H4 (cell line): ENCODE measurements at places on chromosomes 6 and 20.

- DNase-seq, result peak; percentile 7
Measured at GRCh38 chr6:105136431-105137350, 43.1 kb downstream of the POPDC3 start.

GRCh38 chr6:6788394-6789032 is 200.0 kb downstream of the LY86 start:
- no peak for DNase-seq

GRCh38 chr6:107800564-107801164 is 23.4 kb downstream of the SCML4 start:
- DNase-seq, result no peak

DNA sequence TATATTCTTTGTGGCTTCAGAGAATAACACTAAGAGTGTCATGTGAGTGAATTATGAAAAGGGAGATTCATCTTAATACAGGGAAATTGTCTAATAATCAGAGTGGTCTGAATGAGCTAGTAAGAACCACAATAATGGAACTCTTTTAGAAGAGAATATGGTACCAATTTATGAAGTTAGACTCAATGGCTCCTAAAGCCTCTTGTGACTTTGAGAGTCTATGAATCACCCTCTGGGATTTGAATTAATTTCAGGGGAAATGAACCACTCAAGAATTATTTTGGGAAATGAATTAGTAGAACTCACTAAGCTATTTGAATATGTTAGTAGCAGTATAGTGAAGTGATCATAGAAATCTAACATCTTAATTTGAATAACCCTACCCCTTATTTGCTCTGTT is 14.3 kb downstream of the PCMT1 start:
- no peak for DNase-seq

DNA sequence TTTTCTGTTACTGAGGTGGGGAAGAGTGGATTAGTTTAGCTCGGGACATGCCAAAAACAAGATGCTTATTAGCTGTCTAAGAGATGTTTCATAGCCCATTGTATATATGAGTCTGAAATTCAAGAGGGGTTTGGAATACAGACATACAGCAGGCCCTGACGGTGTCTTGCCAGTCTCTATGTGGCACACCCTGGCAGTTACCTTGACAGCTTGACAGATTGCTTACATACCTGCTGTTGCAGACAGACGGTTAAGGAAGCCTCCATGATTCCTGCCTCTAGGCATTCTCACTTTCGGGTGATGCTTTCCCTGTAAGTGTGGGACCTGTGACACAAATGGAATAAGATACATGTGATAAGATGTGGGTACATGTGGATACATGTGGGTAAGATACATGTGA is 95.0 kb downstream of the QRSL1 start:
- DNase-seq, result no peak

- peak; percentile 71 for DNase-seq
Measured at GRCh38 chr6:90938122-90938521, 351.2 kb upstream of the MAP3K7 start.

GRCh38 chr20:22789676-22790075 is 205.3 kb upstream of the FOXA2 start:
- DNase-seq, result no peak

GRCh38 chr20:18956890-18957289 is 143.3 kb downstream of the SCP2D1 start:
- DNase-seq, result no peak

DNA sequence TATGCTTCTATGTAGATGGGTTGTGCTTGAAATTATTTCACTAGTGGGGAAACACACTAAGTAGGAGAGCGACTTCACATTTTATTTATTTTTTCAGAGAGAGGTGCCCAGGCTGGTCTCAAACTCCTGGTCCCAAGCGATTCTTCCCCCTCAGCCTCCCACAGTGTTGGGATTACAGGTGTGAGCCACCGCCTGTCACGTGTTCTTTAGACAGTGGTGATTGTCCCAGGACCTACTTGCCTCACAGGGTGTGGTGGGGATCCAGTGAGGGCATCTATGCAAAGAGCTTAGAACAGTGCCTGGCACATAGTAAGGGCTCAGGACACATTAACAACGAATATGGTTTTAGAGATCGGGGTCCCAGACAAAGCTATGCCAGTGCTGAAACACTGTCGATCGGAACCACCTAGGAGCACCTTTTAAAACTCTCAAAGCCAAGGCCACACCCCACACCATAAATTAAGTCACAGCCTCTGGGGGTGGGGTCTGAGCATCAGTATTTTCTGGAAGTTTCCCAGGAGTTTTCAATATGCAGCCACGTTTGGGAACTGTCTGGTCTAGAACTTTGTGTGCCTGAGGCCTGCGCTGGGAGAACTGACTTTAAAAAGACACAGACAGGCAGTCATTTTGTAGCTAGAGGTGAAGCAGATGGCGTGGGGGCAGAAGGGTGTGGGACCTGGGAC is 4.8 kb upstream of the BCAS4 start:
- DNase-seq, result no peak

DNA sequence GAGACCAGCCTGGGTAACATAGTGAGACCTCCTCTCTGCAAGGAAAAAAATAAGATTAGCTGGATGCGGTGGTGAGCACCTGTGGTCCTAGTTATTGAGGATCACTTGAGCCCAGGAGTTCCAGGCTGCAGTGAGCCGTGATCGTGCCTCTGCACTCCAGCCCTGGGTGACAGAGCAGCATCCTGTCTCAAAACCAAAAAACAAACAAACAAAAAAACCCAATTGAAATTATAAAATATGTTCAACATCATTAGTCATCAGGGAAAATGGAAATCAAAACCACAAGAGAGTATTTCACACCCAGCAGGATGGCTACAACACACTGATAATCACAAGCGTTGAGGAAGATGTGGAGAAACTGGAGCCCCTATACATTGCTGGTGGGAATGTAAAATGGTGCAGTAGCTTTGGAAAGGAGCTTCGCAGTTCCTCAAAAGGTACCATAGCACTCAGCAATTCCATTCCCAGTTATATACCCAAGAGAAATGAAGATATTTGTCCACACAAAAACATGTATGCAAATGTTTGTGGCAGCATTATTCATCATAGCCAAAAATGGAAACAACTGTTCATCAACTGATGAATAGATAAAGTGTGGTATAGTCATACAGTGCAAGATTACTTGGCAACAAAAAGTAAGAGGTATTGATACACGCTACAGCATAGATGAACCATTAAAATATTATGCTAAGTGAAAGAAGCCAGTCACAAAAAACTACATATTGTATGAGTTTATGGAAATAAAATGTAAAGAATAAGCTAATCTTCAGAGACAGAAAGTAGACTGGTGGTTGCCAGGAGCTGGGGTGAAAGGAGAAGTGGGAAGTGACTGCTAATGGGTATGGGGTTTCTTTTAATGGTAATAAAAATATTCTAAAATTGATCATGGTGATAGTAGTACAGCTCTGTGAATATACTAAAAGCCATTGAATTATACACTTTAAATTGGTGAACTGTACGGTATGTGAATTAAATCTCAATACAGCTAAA is 38.7 kb upstream of the RIPOR2 start:
- DNase-seq, result no peak

DNA sequence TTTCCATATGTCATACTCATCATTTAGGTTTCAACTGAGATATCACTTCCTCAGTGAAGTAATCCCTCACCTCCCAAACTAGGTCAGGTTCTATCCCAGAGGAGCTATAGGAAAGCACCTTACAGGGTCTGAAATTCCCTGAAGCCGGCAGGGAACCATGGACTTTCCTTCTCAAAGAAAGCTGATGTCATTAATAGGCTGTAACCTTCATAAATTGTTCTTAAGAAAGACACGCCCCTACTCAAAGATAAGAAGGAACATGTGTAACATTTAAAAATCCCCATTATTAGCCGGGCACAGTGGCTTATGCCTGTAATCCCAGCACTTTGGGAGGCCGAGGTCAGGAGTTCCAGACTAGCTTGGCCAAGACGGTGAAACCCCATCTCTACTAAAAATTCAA is 50.0 kb upstream of the RNGTT start:
- no peak for DNase-seq
